T-helper 2 cell (primary cell): ENCODE measurements at places on chromosomes 11 and 22.

DNA sequence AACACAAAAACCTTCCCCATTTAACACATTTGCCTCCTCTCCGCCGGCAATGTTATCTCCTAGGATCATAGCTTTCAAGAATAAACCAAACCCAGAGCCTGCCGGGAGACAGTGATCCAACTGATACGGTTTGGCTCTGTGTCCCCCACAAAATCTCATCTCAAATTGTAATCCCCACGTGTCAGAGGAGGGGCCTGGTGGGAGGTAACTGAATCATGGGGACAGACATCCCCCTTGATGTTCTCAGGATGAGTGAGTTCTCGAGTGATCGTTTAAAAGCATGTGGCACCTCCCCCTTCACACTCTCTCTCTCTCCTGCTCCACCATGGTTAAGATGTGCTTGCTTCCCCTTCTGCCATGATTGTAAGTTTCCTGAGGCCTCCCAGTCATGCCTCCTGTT, 33.3 kb downstream of the RBFOX2 start:
- no peak for DNase-seq

- no peak for DNase-seq
These were observed 27.8 kb upstream of the AMOTL1 start for GRCh38 chr11:94740083-94741021.

DNA sequence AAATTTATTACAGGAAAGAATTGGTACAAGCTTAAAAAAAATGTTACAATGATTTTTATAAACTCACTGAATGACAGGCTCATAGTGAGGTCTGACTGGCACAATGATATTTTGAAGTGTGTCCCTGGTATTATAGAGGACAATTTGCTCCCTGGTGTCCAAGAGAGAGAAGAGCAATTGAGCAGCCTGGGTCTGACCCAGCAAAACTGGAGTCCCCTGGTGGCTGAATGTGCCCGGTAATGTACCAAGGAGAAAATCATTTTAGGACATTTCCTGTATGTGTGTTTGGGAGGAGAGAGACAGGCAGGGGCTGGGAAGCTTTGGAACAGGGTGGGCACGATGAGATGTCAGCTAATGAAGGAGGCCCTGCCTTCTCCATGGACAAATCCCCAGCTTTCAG, 125.3 kb downstream of the APOL5 start:
- no peak for DNase-seq

DNA sequence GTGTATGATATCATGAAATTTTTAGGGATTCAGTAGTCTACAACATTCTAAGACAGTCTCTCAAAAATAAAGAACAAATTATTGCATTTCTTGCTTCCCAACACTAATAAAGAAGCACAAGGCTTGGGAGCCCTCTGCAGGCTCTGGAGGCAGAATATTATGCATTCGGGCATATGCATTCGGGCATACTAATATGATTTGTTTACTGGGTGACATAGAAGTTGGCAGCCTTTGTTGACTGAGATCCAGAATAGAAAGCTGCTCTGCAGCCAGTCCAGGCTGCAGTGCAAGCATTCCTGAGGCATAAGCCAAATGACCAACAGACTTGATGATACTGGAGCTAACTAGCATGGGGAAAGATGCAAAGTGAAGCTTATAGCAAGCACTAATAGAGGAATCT, 945.5 kb downstream of the OPCML start:
- DNase-seq = no peak

DNA sequence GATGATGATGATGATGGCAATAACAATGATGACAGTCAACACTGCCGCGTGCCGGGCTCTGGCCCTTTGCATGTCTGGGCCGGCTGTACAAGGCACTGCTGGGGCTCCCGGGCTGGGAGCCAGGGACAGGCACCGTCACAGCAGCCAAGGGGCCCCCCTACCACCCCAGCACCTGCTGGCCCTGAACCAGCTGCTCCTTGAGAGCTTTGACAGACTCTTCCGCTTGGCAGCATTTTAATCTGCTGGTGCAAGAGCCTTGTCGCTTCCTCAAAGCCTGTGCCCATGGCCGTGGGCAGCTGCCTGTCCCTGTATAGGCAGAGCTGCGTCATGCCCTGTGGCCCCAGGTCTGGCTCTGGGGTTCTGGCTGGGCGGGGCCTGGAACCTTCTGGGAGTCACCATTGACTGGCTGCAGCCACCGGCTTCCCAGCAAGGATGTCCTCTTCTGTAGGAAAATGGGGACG, 12.9 kb upstream of the MUC6 start:
- no peak for DNase-seq

- DNase-seq = peak; percentile 88
These were observed 17.3 kb downstream of the IL10RA start for GRCh38 chr11:118003456-118003855.

GRCh38 chr11:70519117-70519516, 120.8 kb downstream of the CTTN start:
- DNase-seq = no peak

DNA sequence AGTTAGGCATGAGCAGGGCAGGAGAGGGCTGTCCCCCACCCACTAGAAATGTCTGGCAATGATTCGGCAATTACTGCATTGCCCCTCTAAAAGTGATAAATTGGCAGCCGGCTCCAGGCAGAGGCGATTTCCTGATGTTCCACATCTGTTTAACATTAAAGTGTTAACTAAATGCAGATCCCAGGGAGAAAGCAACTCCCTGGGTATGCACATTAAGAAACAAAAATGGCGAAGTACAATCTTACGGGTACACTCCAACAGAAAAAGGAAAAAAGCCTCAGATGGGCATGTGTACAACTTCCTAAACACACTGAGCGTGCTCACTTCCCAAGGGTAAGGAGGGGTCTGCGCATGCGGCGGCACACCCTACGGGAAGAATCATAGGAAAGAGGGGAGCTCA, 314.4 kb downstream of the CASP12 start:
- no peak for DNase-seq

DNA sequence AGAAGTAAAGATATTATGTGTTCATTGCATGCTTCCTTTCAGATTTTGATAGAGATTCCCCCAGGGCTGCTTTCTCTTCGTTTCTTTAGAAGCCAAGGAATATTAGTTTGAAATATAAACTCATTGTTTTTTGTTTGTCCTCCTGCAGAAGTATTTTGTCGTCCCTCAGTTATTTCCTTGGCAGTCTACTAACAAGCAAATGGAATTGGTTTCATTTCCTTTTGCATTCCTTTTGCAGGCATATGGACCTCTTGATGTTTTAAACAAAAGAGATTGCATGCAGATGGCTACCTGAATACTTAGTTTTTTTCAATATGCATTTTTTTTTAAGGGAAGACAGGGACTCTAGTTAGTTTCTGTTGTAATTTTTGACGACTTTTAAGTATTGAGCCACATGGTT, 62.2 kb downstream of the BCL2L13 start:
- no peak for DNase-seq

GRCh38 chr11:70883973-70884623, 368.3 kb downstream of the SHANK2 start:
- DNase-seq = no peak

DNA sequence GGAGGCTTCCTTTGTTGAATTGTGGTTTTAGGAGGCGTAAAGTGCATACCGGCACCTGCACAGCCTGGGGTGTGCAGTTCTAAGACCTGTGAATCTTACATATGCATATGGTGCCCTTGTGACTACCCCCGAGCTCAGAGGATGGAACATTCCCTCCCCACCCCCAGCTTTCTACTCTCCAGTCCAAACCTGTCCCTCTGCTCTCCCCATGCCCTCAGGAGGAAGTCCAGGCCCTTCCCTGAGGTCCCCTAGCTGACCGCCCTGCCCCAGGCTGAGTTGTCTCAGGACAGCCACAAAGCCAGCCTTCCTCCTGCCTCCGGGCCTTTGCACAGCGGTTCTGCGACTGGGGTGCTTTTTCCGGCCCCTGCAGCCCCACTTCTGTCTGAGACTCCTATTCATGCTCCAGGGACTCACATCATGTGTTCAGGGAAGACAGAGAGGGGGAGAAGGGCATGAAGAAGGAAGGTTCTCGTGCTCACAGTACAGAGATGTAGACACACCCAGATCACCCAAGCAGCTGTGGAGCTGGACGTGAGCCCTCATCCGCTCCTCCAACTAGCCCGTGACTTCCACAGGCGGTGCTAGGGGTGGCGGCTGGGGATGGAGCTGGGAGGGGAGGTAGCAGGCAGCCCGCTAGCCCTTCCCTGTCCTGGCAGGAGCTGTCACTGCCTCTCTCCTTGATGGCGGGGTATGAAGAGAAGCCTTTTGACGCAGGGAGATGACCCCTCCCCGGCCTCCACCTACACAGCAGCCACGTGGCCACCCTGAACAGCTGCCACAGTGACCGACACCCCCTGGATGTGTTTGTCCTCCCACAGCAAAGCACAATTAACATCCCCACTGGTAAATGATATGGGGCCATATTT, 50.8 kb downstream of the FLRT1 start:
- no peak for DNase-seq
